ENCODE measurements at places on chromosomes 1 and 21.

DNA sequence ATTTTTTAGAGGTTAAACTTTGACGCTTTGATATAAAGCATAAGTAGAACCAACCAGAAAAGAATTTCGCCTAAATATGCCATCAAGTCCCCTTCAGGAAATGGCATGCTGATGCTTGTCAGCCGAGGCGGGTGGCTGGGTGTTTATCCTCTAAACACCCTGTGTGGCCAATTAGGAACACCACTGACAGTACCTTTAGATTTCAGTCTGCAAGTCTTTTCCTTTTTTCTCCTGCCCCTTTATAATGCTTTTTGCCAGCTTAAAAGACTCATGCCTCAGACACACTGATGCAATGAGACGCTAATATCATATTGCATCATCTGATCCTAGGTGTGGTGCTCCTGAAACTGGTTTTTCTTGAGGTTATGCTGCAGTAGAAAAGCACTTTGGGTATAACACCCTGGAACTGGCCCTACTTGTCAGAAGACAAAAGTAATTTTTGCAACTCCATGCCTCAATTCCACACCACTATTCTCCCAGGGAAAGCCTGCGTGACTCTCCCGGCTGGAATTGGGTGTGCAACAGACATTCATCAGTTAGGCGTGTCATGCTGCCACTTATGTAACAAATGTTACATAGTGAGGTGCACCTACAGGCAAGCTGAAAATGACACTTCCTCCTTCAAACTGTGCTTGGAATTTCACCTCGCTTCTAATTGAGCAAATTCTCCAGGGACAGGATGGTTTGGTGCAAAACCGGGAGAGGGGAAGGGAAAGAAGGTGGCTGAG lies 2.0 kb upstream of the RCC2 start:
- no peak for DNase-seq

- no peak for DNase-seq
Observed at GRCh38 chr21:46171996-46172862, 12.0 kb downstream of the SPATC1L start.

DNA sequence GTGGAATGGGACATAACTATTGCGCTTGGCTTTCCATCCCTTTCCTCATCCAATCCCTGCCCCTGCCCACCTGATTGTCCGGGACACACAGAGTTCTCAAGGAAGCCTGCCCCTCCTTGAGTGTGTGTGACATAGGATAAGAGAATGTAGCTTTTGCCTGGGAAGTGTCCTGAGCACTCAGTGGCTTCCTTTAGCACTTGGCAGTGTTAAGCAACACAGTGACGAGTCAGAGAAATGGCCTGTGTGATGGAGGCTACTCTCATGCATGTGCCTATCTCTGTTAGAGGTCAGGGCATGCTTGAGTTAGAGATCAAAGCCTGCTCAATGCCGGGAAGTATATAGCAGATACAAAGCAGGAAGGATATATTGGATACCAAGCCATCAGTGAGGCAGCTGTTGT lies 289.5 kb downstream of the SIPA1L2 start:
- no peak for DNase-seq

GRCh38 chr1:203197625-203198024 lies 11.1 kb upstream of the CHI3L1 start:
- DNase-seq: no peak

- DNase-seq: no peak
Observed at GRCh38 chr21:45855248-45855811, 126.2 kb upstream of the COL6A1 start.

GRCh38 chr1:170414989-170415709 lies 116.8 kb upstream of the GORAB start:
- DNase-seq: no peak

- DNase-seq: no peak
Observed at GRCh38 chr1:97243973-97244560, 522.5 kb downstream of the PTBP2 start.

DNA sequence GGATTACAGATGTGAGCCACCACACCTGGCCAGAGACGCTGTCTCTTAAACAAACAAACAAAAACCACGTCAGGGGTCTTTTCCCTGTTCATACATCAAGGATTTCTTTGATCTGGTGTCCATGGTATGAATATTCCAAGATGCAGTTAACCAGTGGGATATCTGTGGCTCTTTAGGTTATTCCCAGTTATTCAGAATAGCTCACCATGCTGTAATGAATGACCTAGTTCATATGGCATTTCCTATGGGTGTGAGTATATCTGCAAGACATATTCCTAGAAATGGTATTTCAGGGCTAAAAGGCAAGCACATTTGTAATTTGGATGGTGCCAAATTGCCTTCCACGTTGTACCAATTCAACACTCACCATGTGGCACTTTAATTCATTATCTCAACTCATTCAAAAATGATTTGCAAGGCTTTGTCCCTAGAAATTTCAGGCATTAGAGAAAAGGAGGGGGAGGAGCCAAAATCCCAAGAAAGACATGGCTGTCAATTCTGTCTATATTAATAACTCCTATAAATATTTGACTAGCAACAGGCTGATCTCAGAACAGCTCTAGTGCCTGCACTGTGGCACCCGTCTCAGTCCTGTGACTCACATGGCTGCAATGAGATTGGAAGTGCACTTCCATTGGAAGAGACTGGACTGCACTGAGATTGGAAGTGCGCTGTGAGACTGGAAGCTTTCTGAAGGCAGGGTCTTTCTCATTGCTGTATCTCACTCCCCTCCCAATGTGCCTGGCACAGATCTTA lies 6.0 kb upstream of the STMN1 start:
- no peak for DNase-seq

DNA sequence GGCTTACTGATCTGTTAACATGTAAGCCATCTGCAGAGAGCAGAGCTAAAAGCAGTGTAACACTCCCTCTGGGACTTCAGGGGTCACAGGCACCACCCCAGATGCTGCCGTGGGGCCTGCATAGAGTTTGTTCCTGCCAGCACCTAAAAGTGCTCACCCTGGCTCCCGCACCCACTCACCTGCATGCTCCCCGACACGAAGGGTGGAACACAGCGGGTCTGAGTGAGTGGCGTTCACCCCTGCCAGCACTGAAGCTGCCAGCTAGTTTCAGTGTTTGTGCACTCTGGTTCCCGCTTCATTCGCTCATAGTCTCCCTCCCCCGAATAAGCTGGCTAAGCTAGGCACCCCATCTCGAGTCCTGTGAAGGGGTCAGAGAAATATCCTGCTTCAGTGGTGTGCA lies 1681.0 kb downstream of the NCAM2 start:
- DNase-seq: no peak

DNA sequence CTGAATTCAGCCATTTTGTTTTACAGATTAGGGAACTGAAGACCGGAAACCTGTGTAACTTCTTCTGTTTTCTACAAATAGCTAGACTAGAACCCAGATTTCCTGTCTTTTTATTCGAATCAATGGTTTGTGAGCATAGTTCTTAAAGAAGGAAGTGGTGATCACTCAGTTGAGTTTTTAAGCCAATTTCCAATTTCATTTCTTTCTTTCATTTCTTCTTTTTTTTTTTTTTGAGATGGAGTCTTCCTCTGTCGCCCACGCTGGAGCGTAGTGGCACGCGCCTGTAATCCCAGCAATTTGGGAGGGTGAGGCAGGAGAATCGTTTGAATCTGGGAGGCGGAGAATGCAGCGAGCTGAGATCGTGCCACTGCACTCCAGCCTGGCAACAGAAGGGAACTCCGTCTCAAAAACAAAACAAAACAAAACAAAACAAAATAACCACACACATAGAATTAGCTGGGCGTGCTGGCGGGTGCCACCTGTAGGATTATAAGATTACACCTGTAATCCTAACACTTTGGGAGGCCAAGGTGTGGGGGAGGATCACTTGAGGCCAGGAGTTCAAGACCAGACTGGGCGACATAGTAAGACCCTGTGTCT lies 3.0 kb upstream of the MDM4 start:
- peak; percentile 33 for DNase-seq

DNA sequence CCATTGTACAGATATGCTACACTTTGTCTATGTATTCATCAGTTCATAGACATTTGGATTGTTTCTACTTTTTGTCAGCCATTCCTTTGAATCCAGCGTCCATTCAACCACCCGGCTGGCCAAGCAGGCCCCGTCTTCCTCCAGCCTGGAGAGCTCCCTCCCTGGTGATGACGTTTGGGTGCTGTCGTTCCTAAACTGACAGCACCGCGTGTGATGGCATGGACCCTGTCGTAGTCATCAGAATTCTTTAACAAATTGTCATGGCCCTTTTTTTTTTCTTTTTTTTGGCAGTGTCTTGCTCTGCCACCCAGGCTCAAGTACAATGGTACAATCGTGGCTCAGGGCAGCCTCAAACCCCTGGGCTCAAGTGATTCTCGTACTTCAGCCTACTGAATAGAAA lies 138.6 kb upstream of the ERRFI1 start:
- DNase-seq: no peak

GRCh38 chr1:86239894-86240293 lies 83.3 kb upstream of the COL24A1 start:
- no peak for DNase-seq

- no peak for DNase-seq
Observed at GRCh38 chr1:73517603-73518191, 680.3 kb downstream of the LRRIQ3 start.

DNA sequence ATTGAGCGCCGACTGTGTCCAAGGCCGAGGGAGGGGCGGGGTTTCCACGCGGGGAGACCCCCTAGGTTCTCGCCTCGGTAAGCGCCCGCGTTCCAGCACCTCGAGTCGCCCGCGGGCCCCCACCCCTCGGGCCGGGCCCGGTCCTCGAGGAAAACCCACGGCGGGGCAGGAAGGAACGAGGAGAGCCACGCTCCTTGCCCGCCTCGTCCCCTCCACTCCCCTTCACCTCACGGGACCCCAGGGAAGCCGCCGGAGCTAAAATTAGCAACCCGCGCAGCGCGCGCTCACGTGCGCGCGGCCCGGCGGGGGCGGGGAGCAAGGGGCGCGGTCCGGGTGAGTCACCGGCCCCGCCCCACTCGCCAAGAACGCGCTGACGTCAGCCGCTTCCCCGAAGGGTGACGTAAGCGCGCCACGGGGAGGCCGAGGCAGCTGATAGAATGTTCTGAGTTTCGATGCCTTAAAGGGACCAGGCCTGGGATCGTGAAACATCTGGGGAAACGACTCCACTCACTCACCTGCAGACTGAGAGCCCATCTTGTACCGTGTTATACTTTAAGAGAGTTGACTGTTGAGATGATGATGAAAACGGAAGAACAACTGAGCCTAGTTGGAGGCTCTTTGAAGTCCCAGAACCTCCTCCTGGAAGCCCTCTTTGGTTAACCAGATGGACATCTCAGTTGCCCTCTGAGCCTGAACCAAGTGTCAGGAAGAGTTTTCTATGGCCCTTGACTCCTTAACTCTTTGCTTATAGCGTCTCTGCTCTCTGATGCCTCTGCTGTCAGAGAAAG lies 49.7 kb upstream of the ATF3 start:
- DNase-seq: peak; percentile 90

- no peak for DNase-seq
Observed at GRCh38 chr1:60034999-60035398, 38.6 kb downstream of the C1orf87 start.

- no peak for DNase-seq
Observed at GRCh38 chr1:31476891-31477846, 64.2 kb downstream of the SERINC2 start.

- DNase-seq: no peak
Observed at GRCh38 chr1:215290018-215290417, 207.5 kb downstream of the KCNK2 start.

DNA sequence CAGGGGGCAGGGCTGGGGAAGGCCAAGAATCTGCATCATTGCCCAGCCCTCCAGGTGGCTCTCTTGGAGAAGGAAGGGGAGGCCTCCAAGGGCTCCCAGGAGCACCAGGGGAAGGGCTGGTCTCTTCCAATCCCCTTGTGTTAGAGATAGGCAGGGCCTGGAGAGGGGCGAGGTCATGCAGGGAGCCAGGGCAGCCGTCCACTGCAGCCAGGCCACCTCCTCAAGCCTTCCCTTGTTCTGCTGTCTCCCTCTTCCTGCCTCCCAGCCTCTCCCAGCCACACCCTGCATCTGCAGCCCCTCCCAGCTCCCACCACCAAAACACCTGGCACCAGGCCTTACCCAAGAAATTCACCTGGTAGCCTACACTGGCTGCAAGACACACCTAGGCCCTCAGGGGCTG lies 105.3 kb upstream of the IFFO2 start:
- DNase-seq: no peak

GRCh38 chr1:77468949-77469710 lies 187.3 kb downstream of the AK5 start:
- no peak for DNase-seq

DNA sequence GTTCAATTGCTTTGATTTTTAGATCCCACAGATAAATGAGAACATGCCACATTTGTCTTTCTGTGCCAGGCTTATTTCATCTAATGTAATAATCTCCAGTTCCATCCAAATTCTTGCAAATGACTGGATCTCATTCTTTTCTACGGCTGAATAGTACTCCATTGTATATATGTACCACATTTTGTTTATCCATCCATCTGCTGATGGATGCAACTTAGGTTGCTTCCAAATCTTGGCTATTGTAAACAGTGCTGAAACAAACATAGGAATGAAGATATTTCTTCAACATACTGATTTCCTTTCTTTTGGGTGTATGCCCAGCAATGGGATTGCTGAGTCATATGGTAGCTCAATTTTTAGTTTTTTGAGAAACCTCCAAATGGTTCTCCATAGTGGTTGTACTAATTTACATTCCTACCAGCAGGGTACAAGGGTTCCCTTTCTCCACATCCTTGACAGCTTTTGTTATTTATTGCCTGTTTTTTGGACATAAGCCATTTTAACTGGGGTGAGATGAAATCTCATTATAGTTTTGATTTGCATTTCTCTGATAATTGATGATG lies 344.4 kb downstream of the KCTD3 start:
- DNase-seq: no peak

- DNase-seq: no peak
Observed at GRCh38 chr1:166905900-166906299, 29.8 kb upstream of the TADA1 start.

DNA sequence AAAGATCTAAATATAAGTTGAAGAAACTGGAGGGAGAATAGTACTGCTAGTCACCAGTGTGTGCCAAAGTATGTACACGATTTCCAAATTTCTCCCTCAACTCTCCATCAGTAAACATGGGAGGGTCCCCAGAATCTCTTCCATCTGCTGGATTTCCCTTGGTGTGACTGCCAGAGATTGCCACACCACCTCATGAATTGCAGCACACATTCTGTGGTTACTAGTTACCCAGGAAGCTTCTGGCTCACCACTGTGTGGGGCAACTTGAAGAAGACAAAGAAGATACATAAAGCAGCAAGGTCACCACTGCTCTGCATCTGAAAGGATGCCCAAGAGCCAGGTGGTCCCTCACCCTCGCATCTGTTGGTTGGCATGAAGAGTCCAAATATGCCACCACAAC lies 191.7 kb upstream of the ESRRG start:
- DNase-seq: no peak

DNA sequence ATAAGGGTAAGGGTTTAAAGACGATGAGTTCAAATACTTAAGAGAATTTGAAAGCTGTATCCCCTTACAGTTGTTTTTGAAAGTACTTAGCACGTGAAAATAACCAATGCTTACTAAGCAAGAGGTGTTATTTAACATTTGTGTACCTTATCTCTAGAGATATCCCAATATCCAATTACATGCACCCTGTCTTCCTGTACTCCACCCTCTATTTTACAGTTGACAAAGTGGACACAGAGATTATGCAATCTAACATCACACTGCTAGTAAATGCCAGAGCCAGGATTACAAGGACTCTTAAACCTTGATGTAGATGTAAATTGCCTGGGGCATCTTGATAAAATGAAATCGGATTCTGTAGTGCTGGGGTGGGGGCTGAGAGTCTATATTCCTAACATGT lies 72.0 kb downstream of the GDAP2 start:
- DNase-seq: no peak
